ENCODE measurements at places on chromosomes 16 and 17.

DNA sequence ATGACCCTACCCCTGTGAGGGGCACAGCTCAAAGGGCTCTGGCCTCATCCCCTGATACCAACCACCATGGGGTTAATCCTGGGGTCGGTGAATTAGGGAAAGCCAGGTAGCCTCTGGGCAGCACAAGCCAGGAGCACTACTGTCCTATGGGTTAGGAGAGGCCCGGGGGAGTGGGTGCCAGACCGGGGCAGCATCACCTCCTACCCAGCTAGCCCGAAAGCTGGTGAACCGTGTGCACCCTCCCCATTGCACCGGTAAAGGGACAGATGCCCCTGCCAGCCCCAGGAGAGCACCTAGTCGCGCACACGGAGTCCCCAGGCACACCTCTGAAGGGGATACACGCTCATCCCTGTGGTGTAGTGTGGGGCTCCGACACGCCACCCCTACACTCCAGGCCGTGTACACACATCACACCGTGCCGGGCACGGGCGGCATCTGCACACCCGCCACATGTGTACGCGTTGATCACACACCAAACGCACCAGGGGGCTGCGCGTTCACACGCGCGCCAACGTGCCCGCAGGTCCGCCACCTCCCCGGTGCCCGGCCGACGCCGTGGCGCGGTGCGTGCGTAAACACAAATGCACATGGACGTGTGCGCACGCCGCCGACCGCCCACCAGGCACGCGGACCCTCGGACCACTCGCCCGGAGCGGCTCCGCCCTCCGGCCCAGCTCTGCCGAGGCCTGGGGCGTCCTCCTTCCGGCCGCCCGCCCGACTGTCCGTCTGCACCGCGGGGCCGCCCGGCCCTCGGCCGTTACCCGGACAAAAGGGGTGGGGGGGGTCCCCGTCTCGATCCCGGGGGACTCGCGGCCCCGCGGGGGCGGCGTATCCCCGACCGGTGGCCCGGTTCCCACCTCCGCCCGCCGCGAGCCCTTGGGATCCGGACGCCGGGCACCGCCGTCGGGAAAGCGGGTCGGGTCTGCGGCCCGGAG is 785 bp downstream of the UBALD1 start:
- no peak for DNase-seq

DNA sequence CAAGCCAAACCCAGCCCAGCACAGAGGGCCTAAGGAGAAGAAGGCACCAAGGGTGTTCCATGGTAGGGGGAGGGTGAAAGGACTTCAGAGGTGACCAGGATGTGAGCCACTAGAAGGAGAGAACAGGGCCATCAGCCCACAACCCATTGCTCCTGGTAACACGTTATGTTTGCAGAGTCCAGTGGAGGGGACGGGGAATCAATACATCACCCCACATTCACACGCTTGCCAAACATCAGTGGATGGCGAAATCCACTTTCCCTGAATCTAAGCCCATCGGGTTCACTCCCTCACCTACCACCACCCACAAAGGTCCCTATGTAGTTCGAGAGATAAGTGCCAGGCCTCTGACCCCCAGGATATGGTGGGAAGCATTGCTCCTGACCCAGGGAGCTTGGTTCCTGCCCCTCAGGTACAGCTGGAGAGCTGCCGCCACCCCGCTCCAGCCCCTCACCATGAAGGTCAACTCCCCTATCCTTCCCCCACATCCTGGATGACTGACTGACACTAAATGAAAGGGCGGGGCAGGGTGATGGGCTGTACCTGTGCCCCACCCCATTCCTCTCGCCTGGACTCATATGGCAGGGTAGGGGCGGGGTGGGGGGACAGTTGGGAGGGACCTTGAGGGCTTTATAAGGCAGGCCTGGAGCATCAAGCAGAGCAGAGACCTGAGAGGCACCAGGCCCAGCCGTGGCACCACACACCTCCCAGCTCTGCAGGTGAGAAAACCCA is at the start of gene GAST:
TSS of gene GAST (plus strand) at position 663 of the 732 bp plus-strand sequence. CDS start 3,106 bp downstream, outside the sequence.
- DNase-seq, result no peak

DNA sequence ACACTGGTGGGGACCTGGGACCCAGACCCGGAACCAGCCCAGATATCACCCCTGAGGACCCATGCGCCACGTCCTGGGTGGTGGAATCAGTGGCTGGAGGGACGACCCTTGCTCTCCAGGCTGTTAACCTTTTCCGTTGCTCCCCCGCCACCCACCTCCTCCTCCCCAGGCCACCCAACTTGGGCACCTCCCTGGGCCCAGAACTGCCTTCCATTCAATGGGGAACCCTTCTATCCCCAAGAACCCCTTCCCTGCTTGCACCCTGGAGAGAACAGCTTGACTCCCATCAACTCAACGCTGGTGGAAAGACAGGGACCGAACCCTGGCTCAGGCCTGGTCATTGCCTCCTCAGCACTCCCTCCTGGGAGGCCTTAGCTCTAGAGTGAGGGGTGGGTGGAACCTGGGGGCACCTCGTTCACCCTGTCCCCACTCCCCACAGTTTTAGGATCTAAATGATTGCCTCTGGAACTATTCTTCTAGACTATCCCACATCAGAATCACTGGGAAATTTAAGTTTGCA is 5.7 kb upstream of the IL32 start:
- no peak for DNase-seq

GRCh38 chr17:69858460-69858859 is 216.6 kb upstream of the KCNJ16 start:
- no peak for DNase-seq

- no peak for DNase-seq
Observed at GRCh38 chr16:13999071-13999894, 71.8 kb upstream of the MRTFB start.

GRCh38 chr16:77555791-77556190 is 121.0 kb upstream of the ADAMTS18 start:
- no peak for DNase-seq

DNA sequence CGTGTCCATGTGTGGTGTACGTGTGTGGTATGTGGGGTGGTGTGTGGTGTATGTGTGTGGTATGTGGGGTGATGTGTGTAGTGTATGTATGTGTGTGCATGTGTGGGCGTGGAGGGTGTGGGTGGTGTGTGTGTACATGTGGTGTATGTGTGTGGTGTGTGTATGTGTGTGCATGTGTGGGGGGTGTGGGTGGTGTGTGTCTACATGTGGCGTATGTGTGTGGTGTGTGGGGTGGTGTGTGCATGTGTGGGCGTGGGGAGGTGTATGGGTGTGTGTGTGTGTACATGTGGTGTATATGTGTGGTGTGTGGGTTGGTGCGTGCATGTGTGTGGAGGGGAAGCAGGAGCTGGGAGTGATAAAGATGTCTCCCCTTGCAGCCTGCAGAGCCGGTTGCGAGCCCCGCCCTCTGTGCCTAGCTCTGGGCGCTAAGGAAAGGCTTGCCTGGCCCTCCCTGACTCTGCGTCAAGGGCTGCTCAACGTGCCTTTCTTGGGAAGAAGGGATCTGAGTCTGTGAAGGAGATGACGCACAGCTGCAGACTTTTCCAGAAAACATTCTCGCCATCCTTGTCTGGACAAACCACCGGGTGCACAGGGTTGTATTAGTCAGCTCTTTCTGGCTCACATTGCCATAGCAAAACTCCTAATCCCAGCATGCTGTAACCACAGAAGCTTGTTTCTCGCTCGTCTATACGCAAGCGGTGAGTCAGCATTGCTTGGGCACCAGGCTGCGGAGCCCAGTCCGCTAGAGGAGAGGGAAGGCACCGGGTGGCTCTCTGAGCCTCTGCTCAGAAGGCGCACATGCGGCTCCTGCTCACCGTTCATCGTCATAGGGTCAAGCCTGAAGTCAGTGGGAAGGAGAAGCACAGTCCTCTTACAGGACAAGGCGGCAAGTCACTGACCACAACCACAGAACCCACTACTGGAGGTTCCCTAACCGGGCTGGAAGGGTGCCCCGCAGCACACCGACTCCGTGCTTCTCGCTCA is 2.0 kb upstream of the CD300H start:
- DNase-seq, result no peak
